ENCODE measurements at places on chromosomes 5 and 9.

GRCh38 chr5:6755519-6755918 is 42.3 kb downstream of the TENT4A start:
- no peak for DNase-seq

- no peak for DNase-seq
These were observed 471.0 kb downstream of the EFNA5 start for GRCh38 chr5:107199756-107200155.

- DNase-seq, result no peak
These were observed 298.3 kb downstream of the IRX1 start for GRCh38 chr5:3893975-3894374.

DNA sequence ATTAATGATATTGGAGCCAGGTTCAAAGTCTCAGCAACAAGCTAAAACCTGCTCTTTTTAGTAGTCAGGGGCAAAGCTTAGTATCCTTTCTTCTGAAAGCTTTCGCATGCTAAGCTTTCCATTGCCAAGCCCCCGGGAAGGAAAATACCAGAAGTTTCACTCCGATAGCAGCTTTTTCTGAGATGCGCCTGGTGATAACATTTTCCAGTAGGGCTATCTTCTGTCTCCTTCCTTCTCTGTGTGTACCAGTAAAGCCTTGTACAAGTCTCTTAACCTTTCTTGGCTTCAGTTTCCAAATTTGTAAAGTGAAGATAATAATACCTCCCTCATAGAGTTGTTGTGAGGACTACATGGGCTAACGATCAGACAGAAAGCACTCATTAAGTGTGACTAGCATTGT is 36.7 kb downstream of the DOCK8 start:
- no peak for DNase-seq

GRCh38 chr5:175681968-175682340 is 24.1 kb downstream of the HRH2 start:
- no peak for DNase-seq

DNA sequence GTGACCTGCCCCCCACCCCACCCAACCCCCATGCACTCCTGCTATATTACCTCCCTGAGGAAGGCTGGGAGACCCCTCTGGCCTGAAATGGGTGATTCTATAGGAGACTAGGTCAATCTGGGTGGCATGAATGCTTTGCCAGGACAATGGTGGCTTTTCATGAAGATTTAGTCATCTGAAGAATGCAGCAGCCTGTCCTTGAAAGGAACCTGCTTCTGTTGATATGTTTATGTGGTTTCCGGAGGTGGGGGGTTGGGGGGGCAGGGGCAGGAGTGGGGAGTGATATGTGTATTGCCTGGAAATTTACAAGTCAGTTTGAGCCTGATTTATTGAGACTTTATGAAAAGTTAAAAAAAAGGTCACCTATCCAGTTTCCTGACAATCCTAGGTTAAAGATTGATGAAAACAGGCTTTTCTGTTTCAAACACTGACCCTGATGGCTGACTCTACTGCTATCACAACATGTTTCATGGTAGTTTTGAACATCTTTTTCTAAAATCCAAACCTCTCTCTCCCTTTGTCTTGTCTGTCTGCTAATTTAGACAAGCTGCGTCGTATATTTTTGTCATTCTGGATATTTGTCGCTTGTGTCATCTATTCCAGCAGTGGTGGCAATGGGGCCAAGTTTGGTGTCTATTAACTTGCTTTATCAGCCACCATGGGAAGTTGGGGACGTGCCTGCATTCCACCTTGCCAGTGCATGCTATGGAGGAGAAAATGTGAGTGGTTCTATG is 153.7 kb upstream of the EGFLAM start:
- DNase-seq, result no peak

DNA sequence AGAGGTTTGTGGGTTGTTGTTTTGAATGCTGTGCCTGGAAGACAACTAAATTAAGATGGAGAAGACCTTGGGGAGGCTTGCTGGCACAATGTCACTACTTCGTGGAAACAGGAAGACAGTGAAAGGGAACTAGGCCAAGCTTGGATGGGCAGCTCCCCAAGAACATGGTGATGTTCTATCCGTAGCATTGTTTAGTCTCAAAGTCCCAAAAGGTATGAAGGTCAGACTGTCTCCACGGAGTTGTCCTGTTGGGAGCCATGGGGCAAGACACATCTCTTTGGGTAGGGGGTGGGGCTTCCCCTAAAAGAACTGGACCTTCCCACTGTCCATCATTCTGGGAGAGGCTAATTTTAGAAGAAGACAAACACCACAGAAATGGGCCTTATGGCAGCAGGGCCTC is 140.5 kb downstream of the ENTREP1 start:
- no peak for DNase-seq

DNA sequence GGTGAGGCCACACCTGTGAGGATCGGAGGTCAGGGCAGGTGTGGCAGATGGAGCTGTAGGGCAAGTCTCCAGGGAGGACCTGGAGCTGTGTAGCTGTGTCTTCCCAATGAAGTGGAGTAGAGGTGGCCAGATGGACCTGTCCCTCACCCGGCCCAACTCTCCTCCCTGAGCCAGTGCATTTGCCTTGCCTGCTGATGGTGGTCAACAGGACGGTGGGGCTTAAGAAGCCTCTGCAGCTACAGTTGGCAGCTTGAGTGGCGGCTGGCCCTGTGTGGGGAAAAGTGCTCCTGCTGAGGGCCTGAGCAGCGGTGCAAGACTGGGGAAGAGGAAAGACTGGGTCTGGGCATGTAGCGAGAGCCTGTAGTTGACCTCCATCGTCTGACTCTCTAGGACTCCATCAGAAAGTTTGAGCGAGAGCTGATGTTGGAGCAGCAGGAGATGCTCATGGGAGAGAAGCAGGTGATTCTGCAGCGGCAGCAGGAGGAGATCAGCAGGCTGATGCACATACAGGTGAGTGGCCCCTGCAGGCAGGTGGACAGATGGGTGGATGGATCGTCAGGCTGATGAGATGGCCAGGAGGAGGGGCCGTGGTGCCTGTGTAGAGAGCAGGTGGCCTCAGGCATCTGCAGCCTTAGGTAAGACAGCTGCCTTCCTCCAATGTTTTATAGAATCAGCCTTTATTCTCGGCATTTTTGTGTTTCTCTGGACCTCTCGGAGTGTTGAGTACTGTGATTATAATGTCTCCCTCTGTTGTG is 24.9 kb downstream of the PITX1 start:
- DNase-seq, result no peak

DNA sequence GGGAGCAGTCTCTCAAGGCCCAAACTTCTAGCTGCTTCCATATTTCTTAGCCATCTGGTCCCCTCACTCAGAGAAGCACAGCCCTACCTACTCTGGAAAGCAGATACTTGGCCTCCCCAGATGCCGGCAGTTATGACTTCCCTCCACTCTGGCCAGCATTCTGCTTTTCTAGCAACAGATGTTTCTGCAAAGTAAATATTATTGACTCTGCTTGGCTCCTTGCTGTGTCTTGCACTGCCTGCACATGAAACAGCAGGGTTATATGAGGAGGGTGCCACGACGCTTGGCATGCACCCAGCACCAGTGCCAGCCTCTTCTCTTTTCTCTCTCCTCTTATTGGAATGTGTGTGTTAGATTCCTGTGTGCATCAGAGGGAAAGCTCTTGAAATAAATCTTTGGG is 99.7 kb downstream of the ARHGAP26 start:
- no peak for DNase-seq

DNA sequence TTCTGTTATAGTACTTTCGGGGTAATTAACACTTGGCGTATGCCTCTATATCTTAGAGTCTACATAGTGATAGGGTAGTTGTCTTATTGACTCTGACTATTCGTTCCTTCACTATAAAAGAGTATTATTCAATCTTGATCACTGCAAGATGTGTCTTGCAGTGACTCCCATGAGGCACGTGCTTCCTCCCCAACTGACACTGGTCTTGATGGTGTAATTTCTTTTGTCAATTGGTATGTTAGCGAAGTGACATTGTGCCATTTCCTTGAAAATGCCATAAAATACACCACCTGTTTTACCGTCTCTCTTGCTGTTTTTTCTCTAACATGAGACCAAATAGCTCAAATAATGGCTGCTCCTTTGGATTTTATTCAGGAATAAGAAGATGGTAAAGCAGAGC is 1314.1 kb upstream of the CDH6 start:
- DNase-seq, result no peak

GRCh38 chr5:150516011-150516410 is 8.1 kb downstream of the NDST1 start:
- no peak for DNase-seq

DNA sequence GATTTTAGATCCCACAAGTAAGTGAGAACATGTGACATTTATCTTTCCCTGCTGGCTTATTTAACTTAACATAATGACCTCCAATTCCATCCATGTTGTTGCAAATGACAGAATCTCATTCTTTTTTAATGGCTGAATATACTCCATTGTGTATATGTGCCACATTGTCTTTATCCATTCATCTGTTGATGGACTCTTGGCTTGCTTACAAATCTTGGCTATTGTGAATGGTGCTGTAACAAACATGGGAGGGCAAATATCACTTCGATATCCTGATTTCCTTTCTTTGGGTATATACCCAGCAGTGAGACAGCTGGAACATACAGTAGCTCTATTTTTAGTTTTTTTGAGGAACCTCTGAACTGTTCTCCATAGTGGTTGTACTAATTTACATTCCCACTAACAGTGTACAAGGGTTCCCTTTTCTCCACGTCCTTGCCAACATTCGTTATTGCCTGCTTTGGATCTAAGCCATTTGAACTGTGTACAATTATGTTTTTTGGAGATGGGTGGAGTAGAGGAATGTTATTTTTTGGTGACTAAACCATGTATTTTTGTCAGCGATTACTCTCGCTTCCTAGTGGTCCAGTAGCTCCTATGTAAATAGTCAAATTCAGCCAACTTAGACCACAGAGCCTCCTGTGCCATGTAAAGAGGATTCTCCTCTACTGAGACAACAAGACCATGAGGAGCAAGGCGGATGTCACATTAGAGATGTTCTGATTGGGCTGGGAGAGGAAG is 60.6 kb downstream of the TNFSF15 start:
- no peak for DNase-seq

GRCh38 chr9:8769153-8769552 is 969.6 kb upstream of the DMAC1 start:
- no peak for DNase-seq

- DNase-seq, result no peak
These were observed 12.2 kb upstream of the SYK start for GRCh38 chr9:90789408-90789807.

- DNase-seq, result no peak
These were observed 5.5 kb upstream of the DPM2 start for GRCh38 chr9:127943011-127943662.

GRCh38 chr5:95777441-95777840 is 45.1 kb downstream of the GLRX start:
- DNase-seq, result no peak

DNA sequence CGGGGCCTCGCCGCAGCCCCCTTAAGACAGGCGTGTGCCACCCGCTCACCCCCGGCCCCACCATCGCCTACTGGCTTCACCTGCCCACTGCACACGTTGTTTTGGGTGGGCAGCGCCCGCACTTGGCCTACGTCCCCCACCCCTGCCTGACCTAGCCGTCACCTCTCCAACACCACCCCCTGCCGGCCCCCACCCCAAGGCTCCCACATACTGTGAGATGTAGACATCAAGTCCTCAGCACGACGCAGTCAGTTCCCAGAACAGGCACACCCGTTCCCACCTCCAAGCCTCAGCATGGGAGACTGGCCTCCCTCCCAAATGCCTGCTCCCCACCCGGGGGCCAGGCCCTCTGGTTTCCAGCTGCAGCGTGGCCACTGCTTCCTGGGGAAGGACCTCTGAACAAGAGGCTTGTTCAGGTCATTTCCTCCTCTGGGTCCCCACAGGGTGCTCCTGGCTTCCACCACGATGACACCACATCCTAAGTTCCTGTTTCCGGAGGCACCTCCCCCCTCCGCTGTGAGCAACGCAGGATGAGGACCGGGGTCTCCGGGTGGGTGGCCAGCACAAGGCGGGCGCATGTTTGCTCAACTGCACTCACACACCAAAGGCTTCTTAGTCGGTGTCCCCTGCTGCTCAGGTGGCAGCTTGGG is 11.3 kb downstream of the DBN1 start:
- DNase-seq, result no peak

- no peak for DNase-seq
These were observed 2.4 kb upstream of the EXOC3 start for GRCh38 chr5:440401-441201.

DNA sequence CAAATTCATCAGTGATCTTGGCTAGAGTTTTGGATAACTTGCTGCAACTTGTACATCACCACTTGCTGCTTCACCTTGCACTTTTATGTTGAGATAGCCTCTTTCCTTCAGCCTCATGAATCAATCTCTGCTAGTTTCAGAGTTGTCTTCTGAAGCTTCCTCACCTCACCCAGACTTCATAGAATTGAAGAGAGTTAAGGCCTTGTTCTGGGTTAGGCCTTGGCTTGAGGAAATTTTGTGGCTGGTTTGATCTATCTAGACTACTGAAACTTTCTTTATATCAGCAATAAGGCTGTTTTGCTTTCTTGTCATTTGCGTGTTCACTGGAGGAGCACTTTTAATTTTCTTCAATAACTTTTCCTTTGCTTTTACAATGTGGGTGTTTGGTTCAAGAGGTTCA is 12.8 kb downstream of the FER start:
- no peak for DNase-seq

DNA sequence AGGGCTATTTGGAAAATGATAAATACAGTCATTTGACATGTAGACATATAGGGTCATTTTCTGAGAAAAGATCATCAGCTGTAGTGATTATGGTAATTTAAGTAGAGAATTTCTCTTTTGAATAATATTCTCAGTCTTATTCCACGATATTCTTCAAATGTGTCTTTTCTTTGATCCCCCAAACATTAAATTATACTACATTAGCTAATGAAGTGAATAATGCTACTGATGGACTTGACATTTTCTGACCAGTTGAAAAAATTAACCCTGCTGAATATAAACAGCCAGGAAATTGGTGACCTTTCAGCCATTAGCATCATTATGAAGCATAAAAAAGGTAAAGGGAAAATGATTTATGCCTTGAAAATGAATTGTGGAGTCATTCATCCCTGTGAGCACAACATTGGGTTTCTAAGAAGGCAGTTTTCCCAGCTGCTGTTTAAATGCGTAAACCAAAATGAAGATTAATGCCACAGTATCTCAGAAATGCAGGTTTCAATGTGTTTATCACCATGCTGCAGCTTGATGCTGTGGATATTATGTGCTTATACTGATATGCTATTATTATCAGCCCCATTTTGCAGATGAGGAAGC is 489.1 kb downstream of the KCTD16 start:
- DNase-seq, result no peak

DNA sequence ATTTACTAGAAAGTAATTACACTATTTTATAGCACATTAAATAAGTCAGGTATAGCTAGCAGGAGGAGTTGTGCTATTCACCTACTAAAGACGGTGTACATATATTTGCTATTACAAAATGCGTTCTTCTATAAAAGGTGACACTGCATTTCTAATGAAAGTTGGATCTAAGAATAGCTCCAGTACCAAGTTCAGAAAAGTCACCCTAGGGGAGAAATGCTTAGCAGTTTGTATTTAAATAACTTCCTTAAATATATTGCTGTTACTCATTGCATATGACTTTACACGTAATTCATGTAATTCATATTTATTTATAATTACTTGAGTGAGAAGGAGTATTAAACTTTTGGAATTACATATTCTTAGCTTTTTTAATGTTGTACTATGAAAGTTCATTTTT is 7.0 kb upstream of the SUB1 start:
- DNase-seq, result no peak
